ENCODE measurements at places on chromosomes 13 and 19. TPM values are rescaled to one million over a fixed set of nuclear protein-coding genes. Genes with fewer than 3 reads are reported as not detected.

ERICH6B gene
- total RNA-seq = not detected

GRK1 gene
- total RNA-seq = not detected

KDELR1 gene
- total RNA-seq = 78.7 TPM

TRPC4 gene
- not detected for total RNA-seq

KLK14 gene
- 0.26 TPM for total RNA-seq

PGPEP1 gene
- total RNA-seq = 27.3 TPM

BEST2 gene
- total RNA-seq = not detected

KANK2 gene
- 2.3 TPM for total RNA-seq

PDX1 gene
- total RNA-seq = not detected

GDF15 gene
- total RNA-seq = 0.29 TPM

U2AF2 gene
- 386 TPM for total RNA-seq

SUGP2 gene
- 77.6 TPM for total RNA-seq

RNF113B gene
- total RNA-seq = not detected

LGALS14 gene
- not detected for total RNA-seq

EDNRB gene
- total RNA-seq = not detected

TNNI3 gene
- not detected for total RNA-seq

SAMD1 gene
- 97.8 TPM for total RNA-seq

GATAD2A gene
- total RNA-seq = 176 TPM

CEACAM16 gene
- not detected for total RNA-seq

OVOL3 gene
- not detected for total RNA-seq

CCDC169 gene
- total RNA-seq = not detected

BICRA gene
- total RNA-seq = 13.9 TPM

ARL11 gene
- total RNA-seq = 0.38 TPM

CXCL17 gene
- not detected for total RNA-seq
